MM.1S (cell line): ENCODE measurements at places on chromosomes 7 and 10.

DNA sequence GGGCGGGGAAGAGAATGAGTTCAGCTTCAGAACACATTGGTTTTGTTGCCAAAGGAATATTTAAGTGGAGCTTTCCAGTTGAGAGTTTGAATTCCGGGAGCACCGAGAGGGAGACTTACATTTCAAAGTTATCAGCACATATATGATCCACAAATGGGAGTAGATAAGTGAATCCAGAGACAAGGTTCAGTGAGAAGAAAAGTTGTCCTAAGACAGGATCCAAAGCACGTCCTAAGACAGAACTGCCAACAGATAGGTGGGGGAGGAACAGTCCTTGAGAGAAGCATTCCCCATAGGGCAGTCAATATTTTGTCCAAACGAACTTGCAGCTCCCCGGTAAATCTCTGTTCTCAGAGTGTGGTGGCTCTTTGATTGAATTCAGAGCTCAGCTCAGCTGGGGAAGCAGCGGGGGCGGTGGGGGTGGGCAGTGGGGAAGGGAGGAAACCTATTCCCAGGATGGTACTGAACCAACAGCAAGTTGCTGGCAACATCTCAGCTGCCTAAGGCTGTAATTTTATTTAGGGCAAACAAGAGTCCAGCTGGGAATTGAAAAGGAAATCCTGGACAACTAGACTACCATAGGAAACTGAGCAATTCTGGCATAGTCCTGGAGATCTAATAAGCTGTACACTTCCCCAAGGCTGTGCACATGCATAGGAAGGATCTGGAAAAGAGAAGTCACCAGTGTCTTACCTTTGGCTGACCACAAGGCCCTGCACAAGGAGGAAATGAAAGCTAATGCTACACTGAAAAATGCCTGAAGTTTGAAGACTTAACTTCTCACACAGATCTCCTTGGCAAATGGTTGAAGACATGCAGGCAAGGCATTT lies 94.2 kb upstream of the CXCL12 start:
- DNase-seq = no peak

- DNase-seq = no peak
Observed at GRCh38 chr7:134657526-134657925, 10.9 kb downstream of the BPGM start.

GRCh38 chr10:56135828-56136227 lies 225.2 kb downstream of the ZWINT start:
- no peak for DNase-seq

GRCh38 chr10:1287487-1287886 lies 231.3 kb downstream of the WDR37 start:
- no peak for DNase-seq
